ENCODE measurements at places on chromosomes 3 and 15. TPM values are rescaled to one million over a fixed set of nuclear protein-coding genes. Genes with fewer than 3 reads are reported as not detected.

GRCh38 chr3:86051058-86051457 lies 939.9 kb downstream of the VGLL3 start:
- DNase-seq = no peak

DNA sequence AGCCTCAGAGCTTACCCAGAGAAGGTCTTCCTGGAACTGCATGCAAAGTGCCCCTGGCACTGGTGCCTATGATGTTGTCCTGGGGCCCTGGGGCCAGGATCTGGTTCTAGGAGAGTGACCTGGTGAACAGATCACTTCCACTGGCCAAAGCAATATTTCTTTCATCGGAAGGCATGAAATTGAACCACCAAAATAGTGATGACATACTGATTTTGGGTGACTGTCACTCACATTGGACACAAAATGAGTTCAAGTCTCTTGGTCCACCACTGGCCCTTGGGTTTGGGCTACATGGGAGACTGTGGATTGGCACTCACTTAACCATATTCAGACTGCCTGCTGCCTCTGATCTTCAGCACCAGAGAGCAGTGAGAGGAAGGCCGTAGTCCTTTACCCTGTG lies 549.3 kb upstream of the PPP2R3A start:
- DNase-seq = no peak

The BNC1 gene
- polyA plus RNA-seq = 4.3 TPM

DNA sequence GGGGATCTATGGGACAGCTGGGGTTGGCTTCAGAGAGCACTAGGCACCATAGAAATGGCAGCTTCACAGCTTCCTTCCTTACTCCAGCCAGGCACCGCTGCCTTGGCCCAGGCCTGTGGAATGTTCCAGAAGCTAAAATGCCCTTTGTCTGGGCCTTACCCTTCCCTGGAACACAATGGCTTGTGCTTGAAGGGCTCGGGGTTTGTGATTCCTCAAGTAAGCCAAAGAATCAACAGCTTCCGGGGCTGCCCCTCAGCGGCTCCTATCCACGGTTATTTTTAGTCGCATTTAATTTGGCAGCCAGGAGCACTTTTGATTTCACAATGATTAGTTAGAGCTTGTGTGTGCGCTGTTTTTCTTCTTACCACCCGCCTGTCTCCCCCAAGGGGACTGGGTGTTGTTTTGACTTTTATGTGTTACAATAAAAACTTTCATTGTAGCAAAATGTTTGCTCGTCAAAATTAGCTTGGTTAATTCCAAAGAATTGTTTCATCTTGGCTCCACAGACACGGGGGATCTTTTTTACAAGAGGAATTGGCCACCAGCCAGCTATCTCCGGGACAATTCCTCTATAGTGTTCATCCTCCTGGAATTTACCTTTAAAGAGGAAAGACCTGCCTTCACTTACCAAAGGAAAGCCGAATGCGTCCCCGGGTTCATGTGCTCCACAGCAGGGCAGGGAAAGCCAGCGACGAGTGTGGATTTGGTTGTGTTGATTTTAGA lies 73.8 kb downstream of the TLE3 start:
- DNase-seq = peak; percentile 89

The RAD51 gene
- polyA plus RNA-seq = 14.6 TPM

- peak; percentile 65 for DNase-seq
These were observed 50.6 kb downstream of the SERP1 start for GRCh38 chr3:150495563-150496168.

GRCh38 chr15:35738370-35738769 lies 192.4 kb upstream of the DPH6 start:
- DNase-seq = peak; percentile 72

GRCh38 chr15:101088271-101088670 lies 163.6 kb downstream of the CHSY1 start:
- DNase-seq = no peak

GRCh38 chr3:101619734-101620133 lies 45.8 kb downstream of the PCNP start:
- DNase-seq = no peak

- DNase-seq = no peak
These were observed 166.0 kb upstream of the LPP start for GRCh38 chr3:187987924-187988323.

DNA sequence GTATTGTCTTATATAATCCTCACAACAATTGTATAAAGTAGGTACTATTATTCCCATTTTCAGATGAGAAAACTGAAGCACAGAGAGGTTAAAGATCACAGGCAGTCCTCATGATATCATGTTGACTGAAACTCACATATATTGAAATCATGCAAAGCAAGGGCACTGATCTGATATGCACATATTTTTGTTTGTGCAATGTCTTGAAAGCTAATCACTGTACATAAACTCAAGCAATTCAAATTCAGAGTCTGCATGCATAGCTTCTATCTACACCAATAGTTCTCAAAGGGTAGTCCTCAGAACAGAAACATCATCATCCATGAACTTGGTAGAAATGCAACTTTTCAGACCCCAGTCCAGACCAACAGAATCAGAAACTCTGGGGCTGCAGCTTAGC lies 119.2 kb upstream of the STT3B start:
- no peak for DNase-seq

The LRRC34 gene
- polyA plus RNA-seq = 5.9 TPM

GRCh38 chr15:91104111-91104510 lies 4.1 kb downstream of the SV2B start:
- no peak for DNase-seq

The GPX1 gene
- polyA plus RNA-seq = 454 TPM

The MUC20 gene
- not detected for polyA plus RNA-seq

DNA sequence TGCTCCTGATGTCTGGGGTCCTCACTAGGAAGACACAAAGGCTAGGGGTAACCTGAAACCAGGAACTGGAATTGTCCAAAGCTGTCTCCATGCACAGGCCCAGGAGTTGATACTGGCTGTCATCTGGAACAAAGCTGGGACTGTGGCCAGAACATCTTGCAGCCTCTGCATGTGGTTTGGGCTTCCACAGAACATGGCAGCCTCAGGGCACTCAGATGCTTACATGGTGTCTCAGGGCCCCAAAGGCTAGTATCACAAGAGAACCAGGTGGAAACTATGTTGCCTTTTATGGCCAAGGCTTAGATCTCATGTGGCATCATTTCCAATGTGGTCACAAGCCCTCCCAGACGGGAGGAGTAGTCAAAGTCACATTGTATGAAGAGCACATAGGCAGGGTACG lies 335.2 kb upstream of the TRIM42 start:
- no peak for DNase-seq

- DNase-seq = peak; percentile 8
These were observed 45.8 kb downstream of the ADPGK start for GRCh38 chr15:72737723-72738122.

- peak; percentile 55 for DNase-seq
These were observed 41.0 kb downstream of the ABHD2 start for GRCh38 chr15:89129123-89129815.

The FEZF2 gene
- polyA plus RNA-seq = not detected

The BFSP2 gene
- polyA plus RNA-seq = not detected

The CELSR3 gene
- 0.40 TPM for polyA plus RNA-seq

DNA sequence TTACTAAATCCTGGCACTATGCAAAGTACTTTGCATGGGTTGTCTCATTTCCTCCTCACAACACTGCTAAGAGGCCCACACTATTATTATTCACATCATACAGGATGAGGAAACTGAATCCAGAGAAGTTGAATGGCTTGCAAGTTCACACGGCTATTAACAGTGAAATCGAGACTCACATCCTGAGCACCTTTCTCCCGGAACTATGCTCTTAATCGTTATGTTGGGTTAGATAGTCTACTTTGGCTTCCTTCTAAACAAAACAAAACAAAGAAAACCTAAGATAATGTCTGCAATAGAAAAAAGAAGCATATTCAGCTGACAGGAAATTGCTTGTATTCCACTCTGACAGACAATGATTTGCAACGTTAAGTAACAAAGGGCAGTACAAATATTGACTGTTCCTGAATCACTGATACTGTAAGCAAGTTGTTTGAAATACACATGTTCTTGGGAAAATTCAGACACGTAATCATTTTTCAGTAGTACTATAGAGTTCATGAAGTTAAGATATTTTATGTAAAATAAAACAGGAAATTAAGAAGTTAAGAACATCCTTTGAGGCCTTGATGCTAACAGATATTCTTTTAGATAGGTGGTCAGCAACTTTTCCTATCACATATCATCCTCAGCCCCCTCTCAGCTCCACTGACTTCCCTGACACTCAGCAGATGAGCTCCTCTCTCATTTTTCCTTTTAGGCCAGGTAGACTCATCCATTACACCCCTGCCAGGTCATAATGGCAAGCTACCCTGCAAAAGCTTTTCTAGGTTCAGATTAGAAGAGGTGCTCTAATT lies 40.7 kb downstream of the C2CD4B start:
- DNase-seq = no peak

The TRANK1 gene
- 5.2 TPM for polyA plus RNA-seq

DNA sequence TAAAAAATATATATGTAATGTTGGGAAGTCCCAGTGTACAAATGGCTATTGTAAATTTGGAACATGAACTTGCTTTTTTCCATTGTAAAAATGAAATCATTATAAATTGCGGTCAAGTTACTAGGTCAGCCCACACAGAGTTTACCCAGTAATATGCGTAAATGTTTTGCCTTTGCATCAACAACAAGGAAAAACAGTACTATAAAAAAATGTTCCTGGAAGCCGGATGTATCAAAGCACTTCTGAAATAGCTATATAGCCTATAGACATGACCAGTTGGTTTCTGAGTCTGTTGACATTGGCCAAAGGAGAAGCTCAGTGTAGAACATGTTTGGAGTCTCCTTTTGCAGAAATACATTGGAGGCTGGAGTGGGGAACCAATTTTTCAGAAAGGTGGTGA lies 23.2 kb downstream of the CTNNB1 start:
- DNase-seq = no peak

The CCR2 gene
- polyA plus RNA-seq = not detected

The CCDC39 gene
- polyA plus RNA-seq = not detected

The GOLGA8G gene
- not detected for polyA plus RNA-seq

The ATP13A4 gene
- polyA plus RNA-seq = not detected

The MKRN3 gene
- 0.68 TPM for polyA plus RNA-seq
